Activated naive CD4-positive, alpha-beta T cell treated with anti-CD3 and anti-CD28 coated beads for 36 hours (primary cell): ENCODE measurements at places on chromosomes 12 and 14. TPM values are rescaled to one million over a fixed set of nuclear protein-coding genes. Genes with fewer than 3 reads are reported as not detected.

KCTD10 gene
- total RNA-seq = 33.4 TPM

SPATS2 gene
- total RNA-seq = 8.7 TPM

REP15 gene
- total RNA-seq = 0.22 TPM

OTX2 gene
- total RNA-seq = not detected

KLRD1 gene
- total RNA-seq = not detected

CLEC9A gene
- total RNA-seq = not detected

KRT83 gene
- total RNA-seq = not detected

GPR84 gene
- 1.2 TPM for total RNA-seq

TESPA1 gene
- total RNA-seq = 43.9 TPM

CAPZA3 gene
- total RNA-seq = not detected

- H3K27ac ChIP-seq = no peak overlapping the region
- no peak overlapping the region for H3K4me3 ChIP-seq
- DNase-seq = no peak
- H3K27me3 ChIP-seq = peaks cover 3% of the 10 kb centered on the region
- no peaks in the 10 kb centered on the region for H3K4me1 ChIP-seq
- H3K36me3 ChIP-seq = no peaks in the 10 kb centered on the region
Observed at GRCh38 chr12:13811061-13811460, 170.3 kb downstream of the GRIN2B start.

DNA sequence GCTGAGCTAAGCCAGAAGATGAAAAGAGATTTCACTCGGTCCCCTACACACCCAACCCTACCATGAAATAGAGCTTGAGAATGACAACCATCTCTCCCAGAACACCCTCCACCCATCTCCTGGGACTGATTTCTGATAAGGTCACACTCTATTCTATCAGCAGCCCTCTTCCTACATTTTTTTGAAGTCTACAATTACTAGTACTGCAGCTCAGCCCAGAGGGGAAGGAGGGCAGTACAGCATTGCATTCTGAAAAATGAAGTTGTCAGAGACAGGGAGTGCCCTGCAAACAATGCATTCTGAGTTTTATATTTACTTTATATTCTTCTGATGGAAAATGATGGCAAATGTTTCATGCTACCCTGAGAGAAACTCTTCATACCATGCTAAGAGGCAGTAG, 318.5 kb downstream of the BCAT1 start:
- no peak overlapping the region for H3K4me3 ChIP-seq
- peaks cover 2% of the 10 kb centered on the region for H3K27me3 ChIP-seq
- H3K27ac ChIP-seq = no peak overlapping the region
- no peaks in the 10 kb centered on the region for H3K36me3 ChIP-seq
- no peaks in the 10 kb centered on the region for H3K4me1 ChIP-seq
- DNase-seq = no peak

GRCh38 chr14:68402525-68403101, 390.3 kb downstream of the ZFP36L1 start:
- H3K36me3 ChIP-seq = no peaks in the 10 kb centered on the region
- peaks cover 27% of the 10 kb centered on the region for H3K4me1 ChIP-seq
- no peak for DNase-seq
- H3K27me3 ChIP-seq = no peaks in the 10 kb centered on the region

DNA sequence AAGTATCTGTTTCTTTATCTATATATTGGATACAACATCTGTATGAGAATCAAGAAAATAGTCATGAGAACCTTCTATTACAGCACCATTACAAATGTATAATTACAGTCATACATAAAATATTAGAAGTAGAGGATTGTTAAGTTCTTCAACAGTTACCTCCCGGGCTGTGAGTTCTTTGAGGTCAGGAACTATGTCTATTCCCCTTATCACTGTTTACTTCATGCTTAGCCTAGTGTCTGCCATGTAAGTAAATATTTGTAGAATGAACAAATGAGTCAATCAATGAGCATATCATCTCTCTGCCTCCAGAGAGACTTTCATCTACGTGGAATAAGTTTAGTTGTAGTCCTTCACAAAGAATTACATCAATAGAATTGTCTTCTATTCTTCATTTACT, 47.2 kb downstream of the PUS7L start:
- H3K36me3 ChIP-seq = no peaks in the 10 kb centered on the region
- no peak overlapping the region for H3K27ac ChIP-seq
- no peak for DNase-seq
- H3K4me3 ChIP-seq = no peak overlapping the region

GRCh38 chr12:115155665-115156645, 472.0 kb upstream of the TBX3 start:
- no peak for DNase-seq
- H3K4me1 ChIP-seq = no peaks in the 10 kb centered on the region
- no peak overlapping the region for H3K27ac ChIP-seq
- H3K4me3 ChIP-seq = no peak overlapping the region

GRCh38 chr14:55864890-55865655, 253.1 kb upstream of the PELI2 start:
- H3K4me3 ChIP-seq = no peak overlapping the region
- H3K27ac ChIP-seq = no peak overlapping the region
- peaks cover 8% of the 10 kb centered on the region for H3K27me3 ChIP-seq
- peaks cover 3% of the 10 kb centered on the region for H3K36me3 ChIP-seq
- no peak for DNase-seq
- no peaks in the 10 kb centered on the region for H3K4me1 ChIP-seq

DNA sequence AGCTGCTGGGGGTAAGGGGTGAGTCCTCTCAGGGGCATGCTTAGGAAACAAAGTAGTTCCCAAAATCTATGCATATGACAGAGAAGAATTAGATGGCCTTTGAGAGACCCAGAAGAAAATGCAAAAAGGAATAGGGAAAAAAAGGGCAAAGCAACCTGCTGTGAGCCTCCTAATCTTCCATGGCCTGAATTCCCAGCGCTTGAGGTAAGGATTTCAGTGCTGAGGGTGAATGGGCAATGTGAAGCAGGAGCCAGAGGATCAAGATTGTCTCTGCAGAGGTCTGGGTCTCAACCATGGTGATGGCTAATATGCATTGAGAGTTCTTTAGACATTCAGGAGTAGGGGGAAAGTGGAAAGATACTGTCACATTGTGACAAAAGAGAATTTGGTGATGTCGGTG, 31.5 kb downstream of the GPR65 start:
- H3K27me3 ChIP-seq = no peaks in the 10 kb centered on the region
- no peak overlapping the region for H3K4me3 ChIP-seq
- H3K27ac ChIP-seq = no peak overlapping the region
- DNase-seq = no peak
- H3K36me3 ChIP-seq = no peaks in the 10 kb centered on the region

DNA sequence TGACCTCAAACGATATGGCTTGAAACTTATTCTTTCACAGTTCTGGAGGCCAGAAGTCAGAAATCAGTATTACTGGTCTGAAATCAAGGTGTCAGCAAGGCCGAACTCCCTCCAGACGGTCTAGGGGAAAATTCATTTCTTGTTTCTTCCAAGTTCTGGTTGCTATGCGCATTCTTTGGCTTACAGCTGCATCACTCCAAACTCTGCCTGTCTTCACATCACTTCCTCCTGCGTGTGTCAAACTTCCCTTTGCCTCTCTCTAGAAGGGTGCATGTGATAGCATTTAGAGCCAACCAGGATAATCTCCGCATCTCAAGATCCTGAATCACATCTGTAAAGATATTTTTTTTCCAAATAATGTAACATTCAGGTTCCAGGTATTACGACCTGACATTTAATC, 62.8 kb downstream of the DENND5B start:
- peaks cover 12% of the 10 kb centered on the region for H3K27me3 ChIP-seq
- no peaks in the 10 kb centered on the region for H3K4me1 ChIP-seq
- no peaks in the 10 kb centered on the region for H3K36me3 ChIP-seq
- DNase-seq = no peak
- H3K27ac ChIP-seq = no peak overlapping the region

DNA sequence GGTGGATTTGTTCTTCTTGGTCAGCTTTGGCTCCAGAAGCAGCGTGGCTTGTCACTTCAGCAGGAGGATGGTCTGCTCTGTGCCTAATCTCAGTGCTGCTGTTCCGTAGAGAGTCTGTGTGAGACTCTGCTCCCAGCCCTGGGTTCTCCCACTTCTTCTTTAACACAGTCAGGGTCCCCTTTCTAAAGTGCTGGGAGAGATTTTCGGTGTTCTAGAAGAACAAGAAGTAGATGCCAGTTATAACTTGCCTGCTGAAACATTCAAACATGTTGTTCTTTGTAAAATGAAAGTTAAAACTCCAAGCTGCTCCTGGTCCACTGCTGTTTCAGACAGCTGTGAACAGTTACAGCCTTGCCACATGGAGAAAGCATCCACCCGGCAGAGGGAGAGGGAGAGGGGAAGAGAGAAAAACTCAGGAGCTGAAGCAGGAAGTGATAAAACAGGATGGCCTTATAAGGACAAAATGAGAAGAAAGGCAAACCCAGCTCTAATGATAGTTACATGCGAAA, 55.2 kb upstream of the CERS5 start:
- peaks cover 36% of the 10 kb centered on the region for H3K4me1 ChIP-seq
- no peaks in the 10 kb centered on the region for H3K27me3 ChIP-seq
- H3K36me3 ChIP-seq = no peaks in the 10 kb centered on the region
- H3K4me3 ChIP-seq = no peak overlapping the region

DNA sequence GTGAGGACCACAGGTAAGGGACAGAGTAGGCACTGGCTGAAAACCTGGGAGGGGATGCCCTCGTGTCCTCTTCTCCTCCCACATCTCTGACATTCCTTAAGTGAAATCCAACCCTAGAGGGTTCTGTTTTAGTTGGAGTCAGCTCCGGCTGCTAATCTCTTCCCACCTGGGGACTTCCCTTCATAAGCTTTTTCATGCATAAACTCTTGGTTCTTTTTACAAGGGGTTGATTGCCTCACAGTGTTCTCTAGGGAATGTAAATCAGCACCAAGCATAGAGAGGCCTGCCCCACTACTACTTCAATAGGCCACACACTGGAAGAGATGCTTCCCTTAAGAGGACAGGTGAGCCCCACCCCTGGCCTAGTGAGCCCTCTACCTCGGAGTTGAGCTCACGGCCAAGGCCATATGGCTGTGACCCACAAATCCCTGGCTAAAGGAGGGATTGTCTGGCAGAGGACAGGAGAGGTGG, 3.2 kb upstream of the SYNDIG1L start:
- peaks cover 1% of the 10 kb centered on the region for H3K36me3 ChIP-seq
- no peak overlapping the region for H3K27ac ChIP-seq
- H3K4me3 ChIP-seq = no peak overlapping the region

DNA sequence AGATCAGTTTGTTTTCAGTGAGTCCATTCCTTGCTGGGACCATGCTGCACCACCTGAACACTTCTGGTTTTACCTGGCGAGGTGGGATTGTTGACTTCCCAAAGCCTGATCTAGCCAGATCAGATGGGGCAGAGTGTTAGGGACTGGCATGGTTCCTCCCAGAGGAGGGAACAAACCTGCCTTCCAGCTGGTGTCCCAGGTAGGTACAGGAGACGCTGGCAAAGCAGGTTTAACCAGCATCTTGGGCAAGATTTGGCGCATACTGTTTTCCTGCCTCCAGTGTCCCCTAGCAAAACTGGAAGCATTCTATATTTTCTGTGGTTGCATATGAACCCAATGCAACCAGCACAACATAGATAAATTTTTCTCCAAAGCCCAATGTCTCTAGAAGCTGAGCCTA, 14.6 kb upstream of the FOS start:
- no peaks in the 10 kb centered on the region for H3K36me3 ChIP-seq
- H3K27me3 ChIP-seq = no peaks in the 10 kb centered on the region
- no peak for DNase-seq
- no peak overlapping the region for H3K27ac ChIP-seq

GRCh38 chr14:74771399-74771798, 8.3 kb downstream of the YLPM1 start:
- no peaks in the 10 kb centered on the region for H3K27me3 ChIP-seq
- H3K4me3 ChIP-seq = no peak overlapping the region
- no peak overlapping the region for H3K27ac ChIP-seq
- peaks cover 53% of the 10 kb centered on the region for H3K4me1 ChIP-seq
- peaks cover 24% of the 10 kb centered on the region for H3K36me3 ChIP-seq

GRCh38 chr12:97267594-97268202, 194.9 kb upstream of the RMST start:
- no peaks in the 10 kb centered on the region for H3K4me1 ChIP-seq
- no peak for DNase-seq
- no peak overlapping the region for H3K27ac ChIP-seq
- no peaks in the 10 kb centered on the region for H3K36me3 ChIP-seq

- DNase-seq = peak; percentile 14
- no peak overlapping the region for H3K27ac ChIP-seq
- H3K27me3 ChIP-seq = no peaks in the 10 kb centered on the region
- peaks cover 67% of the 10 kb centered on the region for H3K4me1 ChIP-seq
Observed at GRCh38 chr14:53148671-53149070, 4.5 kb downstream of the DDHD1 start.

GRCh38 chr14:33285902-33286700, 347.4 kb downstream of the NPAS3 start:
- H3K4me3 ChIP-seq = no peak overlapping the region
- no peaks in the 10 kb centered on the region for H3K36me3 ChIP-seq
- no peak overlapping the region for H3K27ac ChIP-seq
- no peaks in the 10 kb centered on the region for H3K27me3 ChIP-seq
- no peaks in the 10 kb centered on the region for H3K4me1 ChIP-seq

DNA sequence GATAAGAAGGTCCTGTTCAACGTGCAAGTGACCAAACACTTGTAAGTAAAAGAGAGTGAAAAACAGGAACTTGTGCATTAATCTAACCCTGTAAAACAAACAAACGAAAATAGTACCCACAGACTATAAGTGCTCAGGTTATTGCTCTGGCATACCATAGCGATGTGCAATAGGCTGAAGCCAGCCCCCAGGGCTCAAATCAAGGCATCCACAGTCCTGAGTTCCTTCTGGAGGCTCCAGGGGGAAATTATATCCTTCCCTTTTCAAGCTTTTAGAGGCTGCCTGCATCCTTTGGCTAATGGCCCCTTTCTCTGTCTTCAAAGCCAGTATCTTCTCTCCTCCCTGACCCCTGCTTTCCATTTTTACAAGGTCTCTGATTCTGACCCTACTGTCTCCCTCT, 8.1 kb upstream of the CMAS start:
- peaks cover 9% of the 10 kb centered on the region for H3K4me1 ChIP-seq
- no peak overlapping the region for H3K4me3 ChIP-seq
- H3K27me3 ChIP-seq = no peaks in the 10 kb centered on the region

- no peak for DNase-seq
- no peak overlapping the region for H3K27ac ChIP-seq
- peaks cover 45% of the 10 kb centered on the region for H3K4me1 ChIP-seq
- H3K27me3 ChIP-seq = no peaks in the 10 kb centered on the region
- no peaks in the 10 kb centered on the region for H3K36me3 ChIP-seq
Observed at GRCh38 chr12:109878749-109879148, 1.6 kb downstream of the GLTP start.

- no peak overlapping the region for H3K27ac ChIP-seq
- DNase-seq = no peak
- no peaks in the 10 kb centered on the region for H3K4me1 ChIP-seq
- peaks cover 2% of the 10 kb centered on the region for H3K36me3 ChIP-seq
- no peak overlapping the region for H3K4me3 ChIP-seq
- H3K27me3 ChIP-seq = no peaks in the 10 kb centered on the region
Observed at GRCh38 chr12:18057051-18057450, 32.9 kb downstream of the RERGL start.

GRCh38 chr12:20561871-20562270, 133.3 kb upstream of the SLCO1C1 start:
- H3K4me1 ChIP-seq = no peaks in the 10 kb centered on the region
- H3K27me3 ChIP-seq = no peaks in the 10 kb centered on the region
- DNase-seq = no peak

GRCh38 chr14:41144370-41144769, 462.3 kb upstream of the LRFN5 start:
- H3K27ac ChIP-seq = no peak overlapping the region
- no peaks in the 10 kb centered on the region for H3K36me3 ChIP-seq
- H3K4me1 ChIP-seq = no peaks in the 10 kb centered on the region

GRCh38 chr12:15848606-15849005, 33.6 kb upstream of the STRAP start:
- no peak for DNase-seq
- H3K4me1 ChIP-seq = no peaks in the 10 kb centered on the region
- H3K36me3 ChIP-seq = no peaks in the 10 kb centered on the region
- no peaks in the 10 kb centered on the region for H3K27me3 ChIP-seq
- no peak overlapping the region for H3K4me3 ChIP-seq
- H3K27ac ChIP-seq = no peak overlapping the region
